Activated naive CD8-positive, alpha-beta T cell treated with anti-CD3 and anti-CD28 coated beads, Interleukin-2, amount 50 U/mL, for 24 hours (primary cell): ENCODE measurements at places on chromosomes 16 and 17.

GRCh38 chr16:67967958-67968399 is 458 bp downstream of the SLC12A4 start:
- H3K4me3 ChIP-seq = peak overlapping the region; percentile 95
- H3K36me3 ChIP-seq = no peaks in the 10 kb centered on the region
- DNase-seq = peak; percentile 54
- peak overlapping the region; percentile 85 for H3K27ac ChIP-seq
- H3K27me3 ChIP-seq = no peaks in the 10 kb centered on the region

DNA sequence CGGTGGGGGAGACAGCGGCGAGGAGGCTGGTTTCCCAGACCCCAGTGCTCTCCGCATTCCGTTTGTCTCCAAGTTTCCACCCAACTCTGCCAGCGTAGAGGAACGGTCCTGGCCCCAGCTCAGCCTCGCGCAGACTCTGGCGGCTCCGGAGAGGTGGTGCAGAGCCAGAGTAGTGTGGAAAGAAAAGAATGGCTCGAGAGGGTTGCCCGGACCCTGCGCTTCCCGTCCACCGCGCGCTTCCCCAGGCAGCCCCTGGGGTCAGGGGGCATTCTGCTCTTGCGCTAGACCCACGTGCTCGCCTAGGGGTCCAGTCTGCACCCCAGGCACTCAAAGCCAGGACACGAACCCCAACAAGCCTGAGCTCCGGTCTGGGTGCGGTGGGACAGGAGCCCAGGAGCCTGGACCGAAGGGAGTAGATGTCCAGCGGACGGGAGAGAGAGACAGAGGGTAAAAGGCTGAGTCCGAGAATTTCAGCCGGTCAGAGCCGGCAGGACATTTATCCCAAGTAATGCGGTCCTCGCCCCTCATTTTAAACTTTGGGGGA is 3.8 kb downstream of the PMP22 start:
- H3K36me3 ChIP-seq = no peaks in the 10 kb centered on the region
- peak; percentile 12 for DNase-seq
- H3K27me3 ChIP-seq = peaks cover 90% of the 10 kb centered on the region

DNA sequence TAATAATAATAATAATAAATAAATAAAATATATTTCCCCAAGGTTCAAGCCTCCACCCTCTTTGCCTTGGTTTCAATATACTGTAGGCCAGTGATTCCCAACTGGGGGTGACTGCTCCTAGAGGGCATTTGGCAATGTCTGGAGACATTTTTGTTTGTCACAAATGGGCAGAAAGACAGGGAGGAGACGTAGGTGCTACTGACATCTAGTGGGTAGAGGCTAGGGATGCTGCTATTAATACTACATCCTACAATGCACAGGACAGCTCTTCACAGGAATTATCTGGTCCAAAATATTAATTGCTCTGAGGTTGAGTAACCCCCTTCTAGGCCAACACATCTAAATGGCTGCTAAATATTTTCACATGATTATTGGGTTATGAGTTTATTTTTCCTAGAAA is 12.8 kb upstream of the PRR14 start:
- no peaks in the 10 kb centered on the region for H3K27me3 ChIP-seq
- no peak overlapping the region for H3K27ac ChIP-seq
- no peak for DNase-seq

GRCh38 chr16:48366165-48367093 is 18.8 kb downstream of the SIAH1 start:
- H3K4me3 ChIP-seq = peak overlapping the region; percentile 86
- no peaks in the 10 kb centered on the region for H3K36me3 ChIP-seq
- H3K4me1 ChIP-seq = peaks cover 61% of the 10 kb centered on the region
- peak; percentile 45 for DNase-seq
- H3K27me3 ChIP-seq = no peaks in the 10 kb centered on the region

DNA sequence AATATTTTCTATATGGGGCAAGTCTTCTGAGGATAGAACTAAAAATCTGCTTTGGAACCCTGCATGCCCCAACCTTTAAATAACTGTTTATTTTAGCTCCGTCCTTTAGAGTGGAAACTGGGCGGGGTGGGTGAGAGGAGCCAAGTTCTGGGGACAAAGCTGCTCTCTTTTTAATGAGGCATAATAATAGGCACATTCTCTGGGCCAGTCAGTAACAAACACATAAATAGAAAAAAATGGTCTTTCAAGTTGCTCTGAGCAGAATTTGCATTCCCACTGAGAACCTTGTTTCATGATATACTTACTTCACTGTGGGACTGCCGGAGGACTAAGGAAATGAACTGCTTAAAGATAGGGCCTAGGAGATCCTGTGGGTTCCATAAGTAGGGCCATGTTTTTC is 51.5 kb downstream of the KNOP1 start:
- peaks cover 36% of the 10 kb centered on the region for H3K36me3 ChIP-seq
- no peak overlapping the region for H3K4me3 ChIP-seq
- H3K27ac ChIP-seq = no peak overlapping the region

- no peak for DNase-seq
- H3K27me3 ChIP-seq = no peaks in the 10 kb centered on the region
- no peak overlapping the region for H3K27ac ChIP-seq
- H3K4me3 ChIP-seq = no peak overlapping the region
- H3K36me3 ChIP-seq = no peaks in the 10 kb centered on the region
Measured at GRCh38 chr16:79988089-79988488, 387.6 kb upstream of the MAF start.

- peaks cover 2% of the 10 kb centered on the region for H3K4me1 ChIP-seq
- no peak overlapping the region for H3K27ac ChIP-seq
- peaks cover 2% of the 10 kb centered on the region for H3K27me3 ChIP-seq
- peaks cover 5% of the 10 kb centered on the region for H3K36me3 ChIP-seq
- DNase-seq = no peak
- H3K4me3 ChIP-seq = no peak overlapping the region
Measured at GRCh38 chr16:11386054-11386680, 40.9 kb downstream of the RMI2 start.

GRCh38 chr16:30142672-30143346 is 19.8 kb upstream of the MAPK3 start:
- peak; percentile 10 for DNase-seq
- H3K36me3 ChIP-seq = no peaks in the 10 kb centered on the region
- no peaks in the 10 kb centered on the region for H3K27me3 ChIP-seq
- no peak overlapping the region for H3K4me3 ChIP-seq

DNA sequence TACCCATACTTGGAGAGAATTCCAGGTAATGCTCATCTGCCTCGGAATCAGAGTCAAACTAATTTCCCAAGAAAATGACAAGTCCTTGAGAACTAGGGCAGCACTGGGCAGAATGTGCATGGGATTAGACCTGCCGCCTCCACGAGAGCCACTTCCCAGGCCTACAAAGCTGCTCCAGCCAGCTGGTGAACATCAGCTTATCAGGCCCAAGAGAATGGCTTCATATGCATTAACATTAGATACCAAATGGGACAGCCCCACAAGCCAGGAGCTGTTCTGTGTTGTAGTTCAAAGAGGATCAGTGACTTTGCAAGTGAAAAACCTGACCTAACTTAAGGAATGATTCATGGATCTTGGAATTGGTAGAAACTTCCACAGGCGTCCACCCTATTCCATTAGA is 203.3 kb downstream of the CYLD start:
- no peaks in the 10 kb centered on the region for H3K4me1 ChIP-seq
- DNase-seq = no peak
- H3K36me3 ChIP-seq = no peaks in the 10 kb centered on the region

DNA sequence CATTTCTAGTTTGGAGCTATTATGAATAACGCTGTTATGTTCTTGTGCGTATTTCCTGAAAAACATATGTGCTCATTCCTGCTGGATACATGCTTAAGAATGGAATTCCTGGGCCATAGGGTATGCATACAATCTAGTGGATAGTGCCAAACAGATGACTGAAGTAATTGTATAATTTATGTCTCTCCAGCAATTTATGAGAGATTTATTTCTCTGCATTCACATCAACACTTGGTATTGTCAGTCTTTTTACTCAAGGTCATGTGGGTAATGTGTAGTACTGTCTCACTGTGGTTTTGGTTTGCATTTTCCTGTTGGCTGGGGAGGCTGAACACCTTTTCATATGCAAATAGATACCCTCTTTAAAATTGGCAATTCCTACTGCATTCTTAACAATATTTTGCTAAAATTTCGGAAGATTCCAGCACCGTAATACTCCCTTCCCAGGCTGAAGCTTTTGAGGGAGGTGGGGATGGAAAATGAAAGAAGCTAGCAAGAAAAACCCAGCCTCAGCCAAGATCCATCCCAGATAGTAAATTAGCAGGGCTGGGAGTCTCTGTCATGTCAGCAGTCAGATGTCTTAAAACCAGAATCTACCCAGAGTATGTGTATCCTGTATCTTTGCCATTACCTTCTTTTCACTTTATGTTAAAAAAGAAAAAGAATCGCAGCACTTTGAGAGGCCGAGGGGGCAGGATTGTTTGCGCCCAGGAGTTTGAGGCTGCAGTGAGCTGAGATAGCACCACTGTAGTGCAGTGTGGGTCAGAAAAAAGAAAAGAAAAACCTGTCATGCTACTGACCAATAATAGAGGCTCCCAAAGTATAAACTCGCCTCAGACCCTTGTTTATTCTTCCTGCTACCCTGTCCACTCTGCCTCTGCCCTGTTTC is 204.9 kb downstream of the LGALS9B start:
- H3K27me3 ChIP-seq = no peaks in the 10 kb centered on the region
- no peak overlapping the region for H3K4me3 ChIP-seq
- H3K27ac ChIP-seq = no peak overlapping the region
- no peak for DNase-seq
- peaks cover 33% of the 10 kb centered on the region for H3K4me1 ChIP-seq

GRCh38 chr17:17134051-17134956 is 71.8 kb downstream of the PLD6 start:
- no peaks in the 10 kb centered on the region for H3K36me3 ChIP-seq
- DNase-seq = no peak
- no peak overlapping the region for H3K4me3 ChIP-seq
- H3K4me1 ChIP-seq = no peaks in the 10 kb centered on the region
- no peaks in the 10 kb centered on the region for H3K27me3 ChIP-seq

DNA sequence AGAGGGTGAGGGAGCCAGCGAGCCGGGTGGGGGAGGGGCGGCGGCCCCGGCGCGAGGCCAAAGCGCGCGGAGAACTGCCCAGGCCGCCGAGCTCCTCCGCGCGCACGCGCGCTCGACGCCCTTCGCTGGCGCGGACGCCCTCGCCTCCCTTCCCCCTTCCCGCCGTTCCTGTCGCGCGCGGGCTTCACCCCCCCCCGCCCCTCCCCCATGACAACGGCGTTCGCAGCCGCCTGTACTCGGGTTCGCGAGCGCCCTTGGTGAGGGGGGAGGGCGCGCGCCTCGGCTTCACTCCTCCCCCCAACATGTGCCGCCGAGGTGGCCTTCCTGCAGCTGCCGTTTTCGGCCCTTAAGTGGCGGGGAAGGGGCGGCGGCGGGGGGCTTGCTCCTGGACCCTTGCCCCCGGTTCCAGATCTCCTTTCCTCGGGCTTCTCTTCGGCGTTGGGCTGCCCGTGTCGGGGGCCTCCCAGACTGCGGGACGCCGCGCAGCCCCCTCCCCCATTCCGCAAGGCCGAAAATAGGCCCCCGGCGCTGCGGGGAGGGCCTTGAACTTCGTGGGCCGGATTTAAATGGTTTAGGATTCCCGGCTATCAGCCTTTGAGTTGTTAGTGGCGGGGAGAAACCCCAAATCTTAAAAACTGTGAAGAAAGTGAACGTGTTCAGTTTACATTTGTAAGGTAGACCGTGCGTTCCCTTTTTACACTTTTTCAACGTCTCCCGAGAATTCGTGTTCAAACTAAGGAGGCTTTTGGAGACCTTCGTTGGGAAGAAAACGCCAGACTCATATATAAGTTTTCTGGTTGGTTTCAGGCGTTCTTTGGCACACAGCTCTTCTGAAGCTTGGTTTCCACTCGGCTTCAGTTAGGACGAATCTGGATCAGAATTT is 653 bp downstream of the SRRM2 start:
- peaks cover 52% of the 10 kb centered on the region for H3K36me3 ChIP-seq
- no peaks in the 10 kb centered on the region for H3K27me3 ChIP-seq
- H3K4me1 ChIP-seq = peaks cover 59% of the 10 kb centered on the region

DNA sequence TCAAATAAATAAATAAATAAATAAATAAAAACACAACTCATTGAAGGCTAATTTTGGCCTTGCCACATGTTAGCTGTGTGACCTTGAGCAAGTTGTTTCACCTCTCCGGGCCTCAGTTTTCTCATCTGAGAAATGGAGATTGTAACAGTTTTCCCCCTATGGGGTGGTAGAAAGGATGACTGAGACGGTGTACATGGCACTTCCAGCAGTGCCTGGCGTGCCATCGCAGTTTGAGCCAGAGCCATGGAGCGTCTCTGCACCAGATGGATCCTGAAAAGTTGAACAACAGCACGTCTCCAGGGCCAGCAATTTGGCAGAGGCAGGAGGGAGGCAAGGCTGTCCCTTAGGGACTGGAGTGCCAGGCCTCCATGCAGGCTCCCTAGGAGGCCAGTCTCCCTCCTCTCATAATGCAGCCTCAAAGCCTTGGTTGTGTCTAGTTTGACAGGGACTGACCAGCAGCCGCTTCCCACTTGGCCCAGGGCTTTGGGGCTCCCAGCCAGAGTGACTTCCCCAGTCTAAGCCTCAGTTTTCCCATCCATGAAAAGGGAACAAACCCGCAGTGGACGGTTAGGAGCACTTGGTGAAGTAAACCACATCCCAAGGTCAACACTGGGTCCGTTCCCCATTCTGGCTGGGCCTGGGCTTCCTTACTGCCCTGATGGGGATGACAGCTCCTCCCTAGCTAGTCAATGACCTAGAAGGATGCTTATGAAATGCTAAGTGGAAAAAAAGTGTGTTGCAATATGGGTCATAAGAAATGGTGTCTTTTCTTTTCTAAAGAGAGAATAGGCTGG is 19.3 kb downstream of the SOCS1 start:
- H3K27ac ChIP-seq = peak overlapping the region; percentile 63
- H3K27me3 ChIP-seq = no peaks in the 10 kb centered on the region

DNA sequence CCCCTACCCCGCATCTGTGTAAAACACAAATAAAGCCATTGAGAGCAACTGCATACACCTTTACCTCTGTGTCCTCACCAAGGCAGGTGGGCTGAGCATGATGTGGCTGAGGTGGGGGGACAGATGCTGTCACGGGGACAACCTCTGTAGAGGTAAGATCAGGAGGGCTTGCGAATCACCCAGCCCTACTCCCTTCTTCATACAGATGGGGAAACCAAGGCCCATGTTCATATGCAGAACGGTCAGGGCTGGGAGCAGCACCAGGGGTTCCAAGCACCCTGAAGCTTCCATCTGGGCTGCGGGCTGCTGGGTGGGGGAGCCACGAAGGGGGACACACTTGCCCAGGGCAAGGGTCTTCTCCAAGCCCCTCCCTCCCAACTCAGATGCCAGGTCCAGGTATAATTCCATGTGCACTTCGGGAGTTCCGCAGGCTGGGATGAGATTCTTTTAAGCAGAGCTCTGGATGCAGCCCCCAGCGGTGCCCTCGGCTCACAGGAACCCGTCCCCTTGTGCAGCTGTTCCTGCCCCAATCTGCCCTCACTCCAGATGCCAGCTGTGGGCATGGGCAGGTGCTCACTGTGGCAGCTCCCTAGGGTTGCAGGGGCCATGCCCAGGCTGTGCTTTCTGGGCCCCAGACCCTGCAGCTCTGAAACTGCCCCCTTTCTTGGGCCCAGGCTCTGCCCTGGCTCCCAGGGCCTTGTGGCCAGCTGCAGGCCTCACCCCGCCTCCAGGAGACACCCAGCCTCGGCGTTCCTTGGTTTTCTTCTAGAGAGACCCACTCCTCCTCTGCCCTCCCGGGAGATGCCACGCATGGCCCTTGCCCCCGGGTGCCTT is 9.6 kb downstream of the CTRB1 start:
- no peaks in the 10 kb centered on the region for H3K36me3 ChIP-seq
- peaks cover 6% of the 10 kb centered on the region for H3K27me3 ChIP-seq
- no peak overlapping the region for H3K27ac ChIP-seq
- H3K4me1 ChIP-seq = no peaks in the 10 kb centered on the region
- no peak overlapping the region for H3K4me3 ChIP-seq
